ENCODE measurements at places on chromosomes 12 and 14.

DNA sequence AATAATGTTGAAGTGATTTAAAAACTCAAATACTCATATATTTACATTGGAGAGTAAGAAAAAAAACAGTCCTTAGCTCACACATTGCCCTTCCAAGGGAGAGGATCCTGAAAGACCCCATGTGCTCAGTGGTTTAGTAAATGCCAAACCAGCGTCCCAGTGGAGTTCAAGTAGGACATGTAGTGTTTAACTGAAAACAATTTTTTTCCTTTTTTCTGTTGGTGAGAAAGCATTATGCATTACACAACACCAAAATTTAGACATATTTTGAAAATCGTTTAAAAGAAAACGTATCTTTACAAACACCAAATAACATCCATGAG lies 33.6 kb downstream of the UBR7 start:
- no peak for DNase-seq

DNA sequence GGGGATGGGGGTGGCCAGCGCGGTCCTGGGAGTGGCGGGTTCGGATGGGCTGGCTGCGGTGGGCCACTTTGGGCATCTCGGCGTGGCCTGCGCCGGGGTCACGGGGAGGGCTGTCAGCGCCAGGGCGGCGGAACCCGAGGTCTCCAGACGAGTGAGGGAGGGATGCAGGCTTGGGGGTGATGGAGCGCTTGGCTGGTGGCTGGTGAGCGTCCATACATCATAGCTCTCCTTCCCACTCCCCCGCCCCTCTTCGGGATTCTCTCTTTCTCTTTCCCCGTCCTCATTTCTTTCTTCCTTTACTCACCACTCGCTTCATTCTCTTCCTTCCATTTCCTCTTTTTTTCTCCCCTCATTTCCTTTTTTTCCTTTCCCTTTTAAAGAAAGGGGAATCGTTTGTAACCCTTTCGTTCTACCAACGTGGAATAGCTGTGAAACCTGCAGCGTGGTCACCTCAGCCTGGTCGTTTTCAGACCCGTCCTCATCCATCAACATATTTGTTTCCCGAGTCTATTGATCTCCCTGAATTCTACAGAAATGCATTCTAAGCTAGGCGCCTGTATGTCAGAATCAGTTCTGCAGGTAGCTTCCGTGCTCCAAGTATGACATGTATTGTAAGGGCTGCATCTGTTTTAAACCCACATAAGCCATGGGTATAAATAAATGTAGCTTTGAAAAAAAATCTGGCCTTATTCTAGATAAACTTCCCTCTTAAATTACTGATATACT lies 260.3 kb upstream of the E2F7 start:
- no peak for DNase-seq

DNA sequence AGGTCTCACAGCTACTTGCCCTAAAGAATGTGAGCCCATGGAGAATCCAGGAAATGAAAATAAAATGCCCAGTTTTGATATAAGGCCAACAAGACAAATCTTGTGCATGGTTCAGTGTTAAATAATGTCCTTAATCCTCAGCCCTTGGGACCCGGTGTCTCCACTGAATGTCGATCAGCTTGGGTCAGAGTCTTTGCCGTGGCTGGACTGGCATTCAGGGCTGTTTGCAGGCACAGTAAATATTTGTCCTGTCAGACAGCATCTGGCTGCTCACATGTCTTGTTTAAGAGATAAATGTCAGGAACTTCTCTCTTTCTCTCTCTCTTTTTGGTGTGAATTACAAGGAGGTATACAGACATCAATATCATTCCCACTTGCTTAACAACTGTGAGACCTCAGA lies 452.5 kb downstream of the FUT8 start:
- DNase-seq = no peak

DNA sequence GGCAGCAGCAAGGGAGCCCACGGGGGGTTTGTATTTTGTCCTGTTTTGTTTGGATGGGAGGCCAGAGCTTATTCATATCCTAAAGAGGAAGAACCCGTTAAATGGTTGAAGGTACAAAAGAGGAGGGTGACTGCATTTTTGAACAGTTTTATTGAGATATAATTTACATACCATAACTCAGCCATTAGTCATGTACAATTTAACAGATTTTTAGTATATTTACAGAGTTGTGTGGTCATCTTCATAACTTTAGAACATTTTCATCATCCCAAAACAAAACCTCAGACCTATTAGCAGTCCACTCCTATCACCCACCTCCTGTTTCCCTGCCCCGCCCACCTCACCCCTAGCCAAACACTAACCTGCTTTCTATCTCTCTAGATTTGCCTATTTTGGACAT lies 12.6 kb downstream of the NRDE2 start:
- no peak for DNase-seq

GRCh38 chr12:120692524-120693033 lies 5.6 kb downstream of the MLEC start:
- no peak for DNase-seq

GRCh38 chr12:117865505-117865904 lies 103.3 kb downstream of the KSR2 start:
- no peak for DNase-seq

- no peak for DNase-seq
Measured at GRCh38 chr12:132638541-132639408, 20.2 kb downstream of the P2RX2 start.

- DNase-seq = no peak
Measured at GRCh38 chr14:40371011-40371410, 938.8 kb upstream of the FBXO33 start.

DNA sequence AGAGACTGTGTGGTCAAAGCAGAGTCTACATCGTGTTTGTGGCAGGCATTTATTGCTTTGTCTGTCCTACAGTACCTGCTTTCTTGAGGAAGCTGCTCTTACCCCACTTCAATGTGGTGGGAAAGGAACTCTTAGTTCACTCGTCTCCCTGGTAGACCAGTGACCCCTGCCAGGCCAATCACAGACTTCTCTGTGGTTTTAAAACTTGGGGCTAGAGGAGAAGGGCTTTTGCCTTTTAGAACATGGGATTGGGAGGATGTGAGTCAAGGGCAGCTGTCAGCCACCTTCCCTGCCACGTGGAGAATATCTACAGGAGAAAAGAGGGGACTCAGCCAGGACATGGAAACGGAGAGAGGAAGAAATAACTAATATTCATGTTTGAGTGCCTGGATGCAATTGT lies 36.8 kb upstream of the TMED10 start:
- DNase-seq = no peak

DNA sequence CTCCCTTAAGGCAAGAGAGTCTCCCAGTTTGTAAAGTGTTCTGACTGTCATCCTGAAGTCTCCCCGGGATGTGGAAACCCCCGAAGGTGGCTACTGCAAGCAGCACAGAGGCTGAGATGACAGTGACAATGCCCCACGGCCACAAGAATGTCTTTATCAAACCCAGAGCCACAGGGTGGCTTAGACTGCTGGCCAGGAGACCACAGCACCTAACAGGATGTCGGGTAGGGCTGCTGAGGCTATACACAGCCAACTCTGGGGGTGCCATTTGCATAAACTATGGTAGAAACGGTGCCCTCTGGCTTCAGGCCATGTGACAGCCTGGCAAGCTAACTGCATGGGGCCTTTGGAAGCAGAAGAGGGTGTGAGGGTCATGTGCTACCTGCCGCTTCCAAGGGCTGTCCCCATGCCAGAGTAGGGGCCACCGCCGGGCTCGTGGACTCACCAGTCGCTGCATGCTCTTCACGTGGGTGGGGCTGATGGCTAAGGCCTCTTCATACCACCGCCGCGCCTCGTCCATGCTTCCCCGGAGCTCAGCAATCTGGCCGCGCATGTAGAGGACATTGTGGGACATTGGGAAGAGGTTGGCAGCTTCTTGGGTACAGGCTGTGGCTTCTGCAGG lies 180.9 kb downstream of the CALM1 start:
- no peak for DNase-seq

DNA sequence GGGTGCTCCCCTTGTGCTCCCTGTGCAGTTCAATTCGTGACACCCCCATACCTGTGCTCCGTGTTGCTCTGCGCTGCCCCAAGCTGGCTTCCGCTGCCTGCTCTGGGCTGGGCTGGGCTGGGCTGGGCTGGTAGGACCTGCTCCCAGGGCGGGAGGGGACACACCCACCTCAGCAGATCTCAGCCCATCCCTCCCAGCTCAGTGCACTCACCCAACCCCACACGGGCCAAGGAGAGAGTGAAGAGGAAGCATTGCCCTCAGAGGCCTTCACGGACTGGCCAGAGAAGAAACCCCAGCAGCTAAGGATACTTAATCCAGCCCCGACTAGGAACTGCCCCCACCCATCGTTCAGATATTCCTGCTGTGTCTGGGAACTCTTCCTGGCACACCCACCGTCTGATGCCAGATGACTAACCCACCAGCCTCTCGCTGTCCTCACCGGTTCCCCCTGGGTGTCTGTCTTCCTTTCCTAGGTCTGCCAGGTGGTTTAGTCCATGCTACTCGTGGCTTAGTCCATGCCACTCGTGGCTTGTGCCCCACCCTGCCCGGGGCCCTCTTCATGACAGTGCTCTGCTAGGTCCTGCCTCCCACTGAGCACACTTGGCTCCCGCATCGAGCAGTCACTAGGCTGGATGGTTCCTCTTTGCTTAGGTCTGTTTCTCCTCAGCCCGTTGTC lies at the start of gene LPAR5:
TSS of gene LPAR5 (minus strand) at position 104 of the 676 bp plus-strand sequence. CDS start 14,711 bp downstream, outside the sequence.
- DNase-seq = peak; percentile 37

GRCh38 chr12:97456571-97457188 lies 5.9 kb upstream of the RMST start:
- no peak for DNase-seq

- DNase-seq = peak; percentile 97
Measured at GRCh38 chr12:96035283-96036236, at the start of gene LTA4H. Gene LTA4H, minus strand, starts transcription at chr12:96035587. Its CDS starts 68 bp downstream, at chr12:96035519.

- no peak for DNase-seq
Measured at GRCh38 chr14:85234156-85235025, 295.6 kb upstream of the FLRT2 start.

DNA sequence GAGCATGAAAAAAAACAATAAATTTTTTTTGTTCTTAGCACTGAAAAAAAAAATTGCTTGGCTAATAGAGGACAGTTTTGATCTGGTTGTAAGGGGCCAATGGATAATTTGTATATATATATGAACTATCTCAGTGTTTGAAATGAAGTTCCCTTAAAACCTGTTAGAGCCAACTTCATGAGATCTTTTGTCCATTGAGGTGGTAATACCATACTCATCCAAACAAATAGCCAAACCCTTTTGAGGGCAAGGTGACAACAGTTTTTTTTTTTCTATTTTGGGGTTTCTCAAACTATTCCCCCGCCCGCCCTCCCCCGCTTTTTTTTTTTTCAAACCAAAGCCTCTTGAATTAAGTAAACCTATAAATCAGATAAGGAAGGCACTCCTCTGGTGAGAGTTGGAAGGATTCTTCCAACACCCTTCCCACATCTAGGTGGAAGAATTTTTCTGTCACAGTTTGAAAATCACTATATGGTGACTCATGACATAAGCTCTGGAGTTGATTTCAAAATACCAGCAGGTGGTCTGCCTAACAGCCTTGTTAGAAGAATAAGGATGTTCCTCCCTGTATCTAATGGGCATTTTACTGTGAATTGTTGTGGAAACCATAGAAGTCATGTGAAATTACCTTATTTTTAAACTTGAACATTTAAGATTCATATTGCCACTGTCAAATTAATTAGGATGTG lies 10.2 kb downstream of the ARHGAP5 start:
- DNase-seq = no peak

- DNase-seq = no peak
Measured at GRCh38 chr12:51592034-51592705, 1.1 kb downstream of the SCN8A start.

- DNase-seq = no peak
Measured at GRCh38 chr12:125228519-125229260, 163.5 kb downstream of the AACS start.

DNA sequence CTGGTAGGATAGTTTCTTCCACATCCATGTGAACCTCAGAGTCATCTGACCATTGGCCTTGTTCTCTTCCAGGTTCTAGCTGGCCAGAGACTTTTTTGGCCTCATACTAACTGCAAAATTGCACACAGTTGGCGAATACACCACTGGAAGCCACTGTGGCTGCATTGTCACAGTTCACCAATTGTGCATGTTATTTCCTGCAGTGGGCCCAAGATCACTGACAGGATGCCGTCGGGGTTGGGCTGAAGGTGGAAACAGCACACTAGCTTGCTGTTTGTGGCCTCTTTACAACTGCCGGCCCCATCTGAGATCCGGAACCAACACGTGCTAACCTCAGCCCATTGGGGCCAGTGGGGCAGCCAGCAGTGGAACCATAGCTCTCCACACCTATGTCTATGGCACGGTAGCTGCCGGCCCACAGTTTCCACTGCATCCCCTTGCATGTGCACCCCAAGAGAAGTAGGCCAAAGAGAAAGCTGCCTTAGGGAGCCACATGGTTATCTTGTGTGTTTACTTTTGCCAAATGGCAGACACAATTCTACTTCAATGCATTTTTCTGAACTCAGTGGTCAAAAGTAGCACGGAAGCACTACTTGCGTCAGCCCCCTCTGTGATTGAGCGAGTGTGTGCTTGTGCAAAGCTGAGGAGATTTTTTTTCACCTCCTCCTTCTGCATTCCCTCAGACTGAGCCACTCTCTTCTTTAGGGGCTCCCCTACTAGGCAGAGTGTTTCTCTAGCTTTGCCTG lies 464.0 kb downstream of the RAD51B start:
- DNase-seq = peak; percentile 67

DNA sequence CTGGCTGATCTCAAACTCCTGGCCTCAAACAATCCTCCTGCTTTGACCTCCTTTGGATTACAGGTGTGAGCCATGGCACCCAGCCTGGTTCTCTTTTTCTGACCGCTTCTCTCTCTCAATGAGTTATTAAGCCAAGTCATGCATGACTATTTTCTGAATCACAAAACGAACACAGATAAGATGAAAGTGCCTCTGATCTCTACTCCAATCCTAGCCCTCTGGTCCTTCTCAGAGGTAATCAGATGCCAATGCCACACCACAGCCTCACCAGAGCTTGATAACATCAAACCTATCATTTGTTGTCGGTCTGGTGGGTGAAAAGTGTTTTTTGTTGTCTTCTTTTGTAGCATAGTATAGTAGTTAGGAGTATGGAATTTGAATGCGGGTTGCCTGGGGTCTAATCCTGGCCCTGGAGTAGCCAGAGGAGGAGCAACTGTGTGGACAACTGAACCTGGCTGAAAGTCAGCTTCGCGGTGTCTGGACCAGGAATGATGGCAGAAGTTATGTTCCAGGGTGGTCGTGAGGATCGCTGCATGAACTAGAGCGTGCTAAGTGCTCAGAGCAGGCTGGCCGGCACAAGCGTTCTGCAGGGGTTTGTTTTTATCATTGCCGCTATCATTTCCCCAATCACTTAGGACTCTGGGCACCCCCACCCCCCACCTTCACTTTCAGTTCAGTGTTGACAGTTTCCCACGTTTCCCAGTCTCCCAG lies 77.9 kb downstream of the SPRING1 start:
- DNase-seq = no peak

GRCh38 chr12:6950401-6950801 lies 755 bp upstream of the PTPN6 start:
- DNase-seq = peak; percentile 60

Data from CD4-positive, alpha-beta T cell treated with Interleukin-21 for 1 hour (primary cell).